ENCODE measurements at places on chromosomes 2 and 18. TPM values are rescaled to one million over a fixed set of nuclear protein-coding genes. Genes with fewer than 3 reads are reported as not detected.

DNA sequence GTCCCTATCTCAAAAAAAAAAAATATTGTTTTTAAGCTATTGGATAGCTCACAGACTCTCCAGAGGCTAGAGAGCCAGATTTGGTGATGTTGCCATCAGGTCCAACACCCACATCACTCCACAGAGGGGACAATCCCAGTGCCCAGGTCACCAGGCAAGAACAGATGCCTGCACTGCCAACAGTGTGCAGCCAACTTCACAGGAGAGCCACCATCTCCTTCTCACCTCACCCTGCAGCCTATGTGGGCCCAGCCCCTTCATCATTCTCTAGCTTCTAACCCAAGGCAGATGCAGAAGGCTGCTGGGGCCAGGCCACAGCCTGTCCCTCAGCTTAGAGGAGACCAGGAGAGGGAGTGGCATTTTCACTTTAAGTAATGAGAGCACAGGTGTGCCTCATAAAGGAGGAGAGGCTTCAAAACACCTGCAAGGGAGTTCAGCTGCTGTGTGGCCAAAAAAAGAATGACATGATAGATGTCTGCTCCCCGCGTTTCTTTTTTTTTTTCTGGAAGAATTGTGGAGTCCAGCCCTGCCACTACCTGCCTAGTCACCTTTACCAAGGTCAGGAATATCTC lies 98.0 kb upstream of the ZSWIM2 start:
- DNase-seq = no peak

GRCh38 chr2:27823569-27823968 lies 52.0 kb downstream of the MRPL33 start:
- DNase-seq = no peak

- DNase-seq = no peak
These were observed 730.6 kb downstream of the TSN start for GRCh38 chr2:122486086-122486485.

The RBM44 gene
- total RNA-seq = not detected

DNA sequence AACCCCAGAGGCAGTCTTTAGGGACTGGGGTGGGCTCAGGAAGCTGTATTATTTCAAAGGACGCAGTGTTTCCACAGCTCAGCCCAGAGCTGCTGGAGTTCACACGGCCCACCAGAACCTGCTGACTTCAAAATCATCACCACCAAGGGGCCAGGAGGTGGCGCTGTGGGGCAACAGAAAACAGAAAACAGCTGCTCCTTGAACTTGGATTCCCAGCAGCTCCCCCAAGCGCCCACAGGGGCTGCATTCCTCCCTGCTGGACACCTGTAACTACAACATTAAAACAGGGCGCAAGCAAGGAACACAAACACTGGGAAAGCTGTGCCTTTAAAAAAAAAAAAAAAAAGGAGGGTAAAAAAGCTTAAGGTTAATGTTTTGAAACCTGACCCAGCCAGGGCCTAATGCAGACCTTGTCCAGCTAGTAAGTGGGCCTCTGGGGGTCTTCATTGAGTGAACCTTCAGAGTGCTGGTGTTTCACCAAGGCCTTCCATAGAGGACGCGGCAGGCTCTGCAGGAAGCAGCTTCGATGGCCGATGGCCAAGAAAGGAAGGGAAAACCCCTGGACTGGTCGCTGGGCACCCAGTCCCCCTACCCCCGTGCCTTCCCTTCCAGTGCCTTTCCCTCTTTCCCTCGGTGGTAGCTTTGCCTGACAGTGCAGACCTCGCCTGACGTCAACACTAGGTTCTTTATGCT lies 25.9 kb downstream of the MLPH start:
- DNase-seq = peak; percentile 80

DNA sequence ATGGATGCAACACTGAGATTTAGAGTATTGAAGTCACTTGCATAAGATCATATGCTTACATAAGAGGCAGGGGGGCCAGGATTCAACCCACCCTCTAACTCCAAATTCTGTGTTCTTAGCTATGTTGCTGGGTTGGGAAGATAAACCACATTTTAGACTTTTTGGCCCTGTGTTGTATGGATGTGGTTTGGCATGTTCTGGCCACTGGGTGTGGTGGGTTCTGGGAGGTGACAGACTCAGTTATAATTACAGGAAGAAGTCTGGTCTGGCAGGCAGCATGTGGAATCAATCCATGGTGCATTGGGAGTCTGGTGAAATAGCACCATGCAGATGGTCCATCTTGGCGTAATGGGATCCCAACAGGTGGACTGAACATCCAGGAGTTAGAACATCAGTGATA lies 138.9 kb downstream of the LTBP1 start:
- DNase-seq = peak; percentile 46

The CDC42EP3 gene
- 24.1 TPM for total RNA-seq

DNA sequence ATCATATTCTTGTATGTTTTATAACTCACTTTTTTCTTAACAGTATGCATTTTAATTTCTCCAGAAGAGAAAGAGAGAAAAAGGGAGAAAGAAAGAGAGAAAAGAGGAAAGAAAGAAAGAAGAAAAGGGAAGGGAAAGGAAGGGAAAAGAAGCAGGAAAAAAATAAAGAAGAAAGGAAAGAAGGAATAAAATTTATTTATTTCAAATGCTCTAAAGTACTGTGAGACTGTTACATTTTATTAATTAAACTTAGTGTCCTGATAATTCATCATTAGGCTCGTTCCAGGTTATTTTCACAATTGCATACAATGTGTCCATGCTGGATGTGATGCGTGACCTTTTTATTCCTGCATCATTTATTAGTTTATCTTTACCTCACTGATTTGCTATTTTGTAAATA lies 1023.4 kb upstream of the KLHL29 start:
- DNase-seq = no peak

The CPO gene
- not detected for total RNA-seq

- no peak for DNase-seq
These were observed 506.9 kb upstream of the MYT1L start for GRCh38 chr2:2837746-2838547.

DNA sequence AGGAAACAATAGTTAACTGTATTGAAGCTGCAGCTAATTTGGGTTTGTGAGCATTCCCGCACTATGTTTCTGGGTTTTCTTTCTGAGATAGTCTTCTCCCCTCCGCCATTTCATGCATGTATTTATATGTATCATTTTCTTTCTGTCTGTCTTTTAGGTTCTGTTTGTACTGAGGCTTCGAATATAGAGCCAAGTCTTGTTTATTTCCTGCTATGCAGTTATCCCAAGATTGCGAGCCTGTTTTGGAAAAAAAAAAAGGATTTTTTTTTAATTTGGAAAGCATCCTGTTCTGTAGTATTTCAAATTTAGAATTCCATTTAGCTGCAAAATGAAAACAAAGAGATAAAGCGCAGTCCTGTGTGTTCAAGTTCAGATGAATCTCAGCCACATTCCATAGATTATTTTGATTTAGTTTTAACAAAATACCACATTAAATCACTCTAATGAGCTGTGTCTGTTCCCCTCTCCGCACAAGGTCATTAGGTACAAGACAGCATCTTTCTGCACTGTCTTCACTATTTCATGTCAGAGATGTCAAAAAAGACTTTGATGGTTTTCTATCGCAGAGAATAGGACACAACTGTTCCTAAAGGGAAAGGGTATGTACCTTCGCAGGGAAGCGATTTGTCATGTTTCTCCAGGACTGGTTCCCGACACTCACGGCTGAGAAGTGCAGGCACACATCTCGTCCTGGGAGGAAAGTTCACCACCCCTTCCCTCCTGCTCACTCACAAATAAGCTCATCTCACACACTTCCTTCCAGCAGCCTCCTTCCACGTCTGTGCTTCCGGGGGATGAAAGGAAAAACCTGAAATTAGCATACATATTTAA lies 443.4 kb downstream of the ZNF516 start:
- no peak for DNase-seq

DNA sequence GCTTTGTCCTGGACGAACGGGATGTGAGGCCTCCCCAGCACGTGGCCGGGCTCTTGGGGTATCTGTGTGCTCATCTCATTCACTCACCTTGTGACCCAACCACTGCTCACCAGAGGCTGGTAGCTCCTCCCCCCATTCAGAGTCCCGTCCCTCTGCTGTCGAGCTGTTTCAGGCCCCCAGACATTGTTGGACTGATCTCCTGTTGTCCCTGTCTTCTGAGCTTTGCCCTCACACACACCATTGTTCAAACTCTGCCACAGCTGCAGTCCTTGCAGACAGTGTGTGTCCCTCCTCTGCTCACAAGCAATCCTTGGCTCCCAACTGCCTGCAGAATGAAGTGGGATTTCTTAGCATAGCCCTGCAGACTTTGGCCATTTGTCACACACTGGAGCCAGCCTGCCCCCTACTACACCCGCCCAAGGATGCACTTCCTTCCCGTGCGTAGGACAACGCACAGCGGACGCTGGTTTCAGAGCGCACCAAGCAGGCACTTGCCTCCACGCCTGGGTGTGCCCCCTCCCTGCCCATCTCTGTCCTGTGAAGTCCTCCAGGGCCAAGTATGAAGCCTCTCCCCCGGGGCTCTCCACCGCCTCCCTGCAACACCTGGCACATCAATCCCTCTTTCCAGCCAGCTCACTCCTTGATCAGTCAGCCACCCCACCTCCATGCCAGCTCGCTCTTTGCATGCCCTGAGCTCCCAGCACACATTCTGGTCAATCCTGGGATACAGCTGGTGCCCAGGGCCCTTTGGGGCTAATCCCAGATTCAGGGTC lies 16.5 kb upstream of the PRLH start:
- peak; percentile 34 for DNase-seq

DNA sequence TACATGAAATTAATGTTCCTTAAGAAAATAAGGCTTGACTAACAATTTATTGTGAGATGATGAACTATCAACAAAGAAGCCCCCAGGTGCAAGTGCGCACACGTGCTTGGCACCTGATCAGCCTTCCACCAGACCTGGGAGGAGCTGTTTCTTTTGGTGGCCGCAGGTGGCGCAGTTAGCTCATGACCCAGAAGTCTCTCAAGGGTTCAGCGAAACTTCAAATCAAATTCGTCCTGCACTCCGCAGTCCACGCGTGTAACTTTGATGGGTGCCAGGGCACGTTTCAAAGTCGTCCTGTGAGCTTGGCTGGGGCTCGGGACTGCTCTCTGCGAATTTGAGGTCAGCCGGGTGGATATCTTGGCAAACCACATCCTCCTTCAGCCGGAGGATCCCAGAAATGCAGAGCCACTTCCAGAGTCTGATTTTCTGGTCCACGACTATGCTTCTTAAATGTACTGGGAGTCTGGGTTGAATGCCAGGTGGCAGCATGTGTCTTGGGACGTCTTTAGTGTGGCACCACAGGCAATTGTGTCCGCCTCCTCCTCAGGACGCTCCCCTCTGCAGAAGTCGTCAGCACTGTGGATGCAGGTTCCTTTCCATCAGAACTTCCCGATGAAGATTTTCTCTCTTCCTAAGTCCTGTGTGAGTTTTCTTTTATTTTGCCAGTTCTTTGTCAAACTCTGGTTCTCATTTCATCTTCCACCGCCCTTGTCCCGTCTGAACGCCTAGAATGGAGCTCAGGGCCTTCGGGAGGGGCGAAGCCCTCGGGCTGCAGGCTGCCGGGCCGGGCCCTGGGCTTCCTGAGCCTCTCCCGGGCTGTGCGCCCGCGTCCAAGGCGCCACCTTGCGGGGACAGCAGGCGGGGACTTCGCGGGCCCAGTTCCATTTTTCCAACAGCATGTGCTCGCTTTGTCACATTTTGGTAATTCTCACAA lies 61.3 kb upstream of the RAPGEF4 start:
- DNase-seq = no peak

- no peak for DNase-seq
These were observed 5.5 kb downstream of the SYT4 start for GRCh38 chr18:43271593-43272432.

DNA sequence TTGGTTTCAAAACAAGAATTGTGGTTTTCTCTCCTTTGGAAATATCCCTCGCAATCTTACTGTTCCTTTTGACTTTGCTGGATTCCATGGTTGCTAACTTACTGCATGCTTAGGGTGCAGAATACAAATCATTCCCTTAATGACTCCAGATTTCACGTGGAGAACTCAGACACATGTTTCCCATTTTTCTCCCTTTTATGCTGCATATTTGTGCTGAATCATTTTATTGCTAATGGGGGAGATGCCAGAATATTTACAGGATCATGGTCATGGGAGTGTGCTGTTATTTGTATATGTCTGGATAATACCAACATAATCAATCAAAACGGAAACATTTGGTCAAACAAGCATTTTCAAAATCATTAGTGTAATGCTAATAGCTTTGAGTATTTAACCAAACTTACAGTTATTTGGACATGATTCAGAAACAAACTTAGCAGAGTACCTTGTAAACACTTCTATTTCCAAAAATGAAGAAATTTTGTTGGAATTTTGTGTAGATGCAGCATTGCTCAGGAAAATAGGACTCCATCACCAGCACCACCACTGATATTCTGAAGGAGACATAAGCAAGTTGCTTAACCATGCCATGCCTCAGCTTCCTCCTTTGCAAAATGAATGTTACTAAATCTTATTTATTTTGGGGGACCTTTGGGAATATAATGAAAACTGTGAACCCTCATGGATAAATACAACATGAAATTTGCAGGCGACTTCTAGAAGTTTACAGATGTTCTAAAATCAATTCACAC lies 122.5 kb upstream of the RND3 start:
- no peak for DNase-seq

DNA sequence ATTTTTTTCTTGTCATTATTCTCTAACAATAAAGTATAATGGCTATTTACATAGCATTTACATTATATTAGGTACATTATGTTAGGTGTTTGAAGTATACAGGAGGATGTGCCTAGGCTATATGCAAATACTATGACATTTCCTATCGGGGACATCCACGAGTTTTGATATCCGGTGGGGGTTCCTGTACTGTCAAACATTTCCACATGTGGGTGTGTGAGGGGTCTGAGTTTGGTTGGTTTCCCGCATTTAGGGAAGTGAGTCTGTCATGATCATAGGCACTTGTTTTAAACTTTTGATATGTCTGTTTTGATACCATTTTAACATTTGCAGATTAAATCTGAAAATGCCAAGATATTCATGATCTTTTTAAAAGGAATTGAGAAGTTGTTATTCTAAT lies 76.0 kb downstream of the CEP192 start:
- DNase-seq = no peak

DNA sequence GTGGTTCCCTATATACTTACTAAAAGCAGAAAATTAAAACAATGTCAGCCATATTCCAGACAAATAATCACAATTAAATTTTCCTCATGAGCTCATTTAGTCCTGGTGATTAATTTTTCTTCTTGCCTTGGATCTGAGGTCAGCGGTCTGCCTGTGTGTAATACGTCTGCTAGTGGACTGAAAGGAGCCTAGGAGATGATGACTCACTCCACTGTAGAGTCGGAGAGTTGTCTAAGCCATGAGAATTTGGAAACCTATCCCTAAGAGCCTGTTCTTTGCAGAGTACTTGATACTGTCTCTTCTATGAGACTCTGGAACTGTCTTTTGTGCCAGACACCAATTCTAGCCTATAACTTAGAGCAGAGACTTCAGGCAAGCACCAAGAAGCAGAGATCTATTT lies 94.2 kb upstream of the RAB27B start:
- peak; percentile 60 for DNase-seq

DNA sequence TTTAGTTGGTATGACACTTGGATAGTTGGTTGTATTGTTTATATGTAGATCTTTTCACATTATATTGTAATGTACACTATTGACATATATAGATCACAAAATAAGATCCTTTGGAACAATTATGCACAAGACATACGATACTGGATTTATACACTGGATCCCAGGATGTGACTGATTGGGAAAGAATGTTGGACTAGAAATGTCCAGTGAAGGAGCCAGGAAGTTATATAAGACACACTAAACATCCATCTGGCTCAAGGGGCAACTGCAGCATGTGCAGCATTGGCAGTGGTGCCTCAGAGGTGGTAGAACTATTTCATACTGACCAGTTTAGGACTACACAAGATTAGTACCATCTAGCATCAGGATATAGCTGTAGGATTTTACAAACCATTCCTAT lies 104.9 kb downstream of the TRABD2A start:
- peak; percentile 47 for DNase-seq
